ENCODE measurements at places on chromosomes 5 and 9. TPM values are rescaled to one million over a fixed set of nuclear protein-coding genes. Genes with fewer than 3 reads are reported as not detected.

DNA sequence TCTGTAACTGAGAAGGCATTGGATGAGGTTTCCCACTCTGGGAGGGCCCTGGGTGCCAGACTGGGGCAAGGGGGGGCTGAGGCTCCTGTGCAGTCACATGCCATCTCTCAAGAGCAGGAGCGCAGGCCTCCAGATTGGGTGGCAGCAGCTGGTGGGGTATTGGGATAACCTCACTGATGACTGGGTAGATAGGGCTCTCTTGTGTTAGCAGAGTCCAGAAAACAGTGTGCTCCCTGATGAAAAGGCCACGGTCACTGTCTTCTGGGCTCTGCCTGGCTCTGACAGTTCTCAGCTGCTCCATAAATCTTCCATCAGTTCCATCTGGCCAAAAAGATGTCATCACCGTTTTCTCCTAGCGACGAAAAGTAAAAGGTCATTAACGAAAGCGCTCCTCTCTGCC lies 21.8 kb upstream of the NKX2-5 start:
- DNase-seq, result no peak

DNA sequence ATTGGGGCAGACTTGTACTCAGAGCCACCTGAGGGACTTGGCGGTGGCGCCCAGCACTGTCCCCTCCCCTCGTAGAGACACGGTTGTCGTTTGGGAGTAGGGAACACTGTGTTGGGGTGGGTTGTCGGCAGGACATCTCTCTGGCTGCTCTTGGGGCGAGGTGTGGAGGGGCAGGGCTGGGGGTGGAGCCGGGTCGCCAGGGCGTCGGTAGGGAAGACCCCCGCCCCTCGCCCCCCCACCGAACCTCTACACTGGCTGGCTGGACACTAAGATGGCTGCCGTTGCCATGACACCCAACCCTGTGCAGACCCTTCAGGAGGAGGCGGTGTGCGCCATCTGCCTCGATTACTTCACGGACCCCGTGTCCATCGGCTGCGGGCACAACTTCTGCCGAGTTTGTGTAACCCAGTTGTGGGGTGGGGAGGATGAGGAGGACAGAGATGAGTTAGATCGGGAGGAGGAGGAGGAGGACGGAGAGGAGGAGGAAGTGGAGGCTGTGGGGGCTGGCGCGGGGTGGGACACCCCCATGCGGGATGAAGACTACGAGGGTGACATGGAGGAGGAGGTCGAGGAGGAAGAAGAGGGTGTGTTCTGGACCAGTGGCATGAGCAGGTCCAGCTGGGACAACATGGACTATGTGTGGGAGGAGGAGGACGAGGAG lies 778 bp downstream of the TRIM41 start:
- DNase-seq, result no peak

The ARSI gene
- 0.58 TPM for total RNA-seq

The LRRC8A gene
- total RNA-seq, result 40.5 TPM

DNA sequence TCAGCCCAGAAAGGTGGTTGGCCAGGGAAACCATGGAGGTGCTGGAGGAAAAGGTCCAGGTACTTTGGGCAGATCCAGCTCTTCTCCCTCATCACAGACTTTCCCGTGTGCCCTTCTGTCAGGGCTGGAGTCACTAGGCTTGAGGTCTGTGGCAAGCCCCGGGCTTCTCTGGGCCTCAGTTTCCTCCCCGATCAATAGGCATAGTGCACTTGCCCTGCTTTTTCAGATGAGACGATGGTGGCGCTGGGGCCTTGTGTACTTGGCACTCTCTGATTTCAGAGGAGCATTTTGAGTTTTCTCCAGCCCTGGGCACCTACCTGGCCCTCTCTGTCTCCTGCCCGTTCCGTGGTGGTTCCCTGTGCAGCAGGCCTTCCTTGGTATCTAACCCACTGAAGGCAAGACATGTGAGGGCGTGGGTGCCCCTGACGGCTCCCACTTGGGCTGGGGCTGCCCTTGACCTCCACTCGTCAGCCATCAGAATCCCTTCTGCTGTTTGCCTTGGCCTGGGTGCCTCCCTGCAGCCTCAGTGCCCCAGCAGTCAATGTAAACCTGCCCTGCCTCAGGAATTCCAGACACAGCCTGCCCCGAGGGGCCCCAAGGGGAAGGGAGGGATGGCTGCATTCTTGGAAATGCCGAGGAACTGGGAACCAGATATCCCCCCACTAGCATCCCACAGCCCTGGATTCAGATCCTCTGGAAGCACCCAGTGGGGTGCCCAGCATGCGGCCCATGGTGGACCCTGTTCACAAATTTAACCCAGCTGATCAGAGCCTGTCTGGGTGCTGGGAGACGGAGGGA lies 66.3 kb upstream of the COL5A1 start:
- DNase-seq, result peak; percentile 47

The DDX4 gene
- total RNA-seq, result not detected

GRCh38 chr5:74132485-74132884 lies 506.5 kb downstream of the ARHGEF28 start:
- DNase-seq, result no peak

- DNase-seq, result no peak
These were observed 143.4 kb downstream of the CDH12 start for GRCh38 chr5:22709743-22710142.

The SLC6A19 gene
- 0.32 TPM for total RNA-seq

DNA sequence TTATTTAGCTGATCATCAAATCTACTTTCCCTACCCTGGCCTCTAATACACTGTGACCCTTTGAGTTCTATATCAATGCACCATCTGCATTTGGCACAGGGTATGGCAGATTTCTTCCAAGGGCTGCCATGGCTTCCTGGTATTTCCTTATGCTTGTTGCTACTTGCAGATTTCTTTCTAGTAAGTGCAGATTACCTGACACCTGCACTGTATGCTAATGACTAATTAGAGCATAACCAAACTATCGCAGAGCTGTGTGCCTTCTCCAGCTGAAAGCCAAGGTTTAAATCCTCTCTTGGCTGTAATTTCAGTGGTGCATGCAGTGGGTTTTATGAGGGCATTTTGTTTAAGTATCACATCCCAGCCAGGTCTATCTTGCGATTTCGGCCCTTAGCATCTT lies 293.7 kb downstream of the KIF4B start:
- no peak for DNase-seq

The SIT1 gene
- total RNA-seq, result 1.3 TPM

DNA sequence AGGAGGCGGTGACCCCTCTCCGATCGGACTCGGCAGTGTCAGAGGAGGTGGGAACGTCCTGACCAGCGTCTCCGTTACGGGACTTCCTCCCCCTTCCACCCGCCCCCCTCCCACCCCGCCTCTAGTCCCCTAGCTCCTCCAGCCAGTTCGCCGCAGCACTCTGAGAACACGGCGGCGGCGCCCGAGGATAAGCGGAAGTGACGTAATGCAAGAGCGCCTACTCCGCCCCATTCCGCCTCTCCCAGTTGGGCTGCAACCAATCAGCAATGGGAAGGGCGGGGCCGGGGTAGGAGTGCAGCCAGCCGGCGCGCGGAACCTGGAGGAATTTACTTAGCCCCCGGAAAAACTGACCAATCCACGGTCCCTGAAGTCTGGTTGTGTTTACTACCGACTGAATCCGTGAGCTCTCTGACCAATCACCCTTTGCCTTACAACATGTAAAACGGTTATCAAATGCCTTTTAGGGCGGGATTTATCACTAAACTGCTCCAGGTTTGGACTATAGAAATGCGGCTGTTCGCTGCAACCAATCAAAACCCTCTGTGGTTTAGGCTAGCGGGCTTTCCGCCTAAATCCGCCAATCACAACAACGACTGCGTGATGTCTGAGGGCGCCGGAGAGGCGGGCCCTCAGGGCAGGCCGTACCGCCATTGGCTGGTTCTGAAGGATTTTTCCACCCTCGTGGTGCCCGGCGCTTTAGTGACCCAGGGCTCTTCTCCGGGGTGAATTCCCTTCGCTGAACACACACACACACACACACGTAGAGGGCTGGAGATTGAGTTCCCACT lies at the start of gene ZBTB5:
Gene ZBTB5 (minus strand): TSS at position 202 of the 788 bp plus-strand sequence. CDS start 22,899 bp downstream, outside the sequence.
- DNase-seq, result peak; percentile 100

GRCh38 chr9:14455243-14455642 lies 141.3 kb upstream of the NFIB start:
- DNase-seq, result no peak
